ENCODE measurements at places on chromosomes 13 and 19. TPM values are rescaled to one million over a fixed set of nuclear protein-coding genes. Genes with fewer than 3 reads are reported as not detected.

ADAMTS10 gene
- 14.5 TPM for total RNA-seq

GRCh38 chr13:72960114-72960513 lies 98.7 kb upstream of the KLF5 start:
- DNase-seq: no peak

- no peak for DNase-seq
Observed at GRCh38 chr13:42260903-42261654, 10.9 kb upstream of the AKAP11 start.

DNA sequence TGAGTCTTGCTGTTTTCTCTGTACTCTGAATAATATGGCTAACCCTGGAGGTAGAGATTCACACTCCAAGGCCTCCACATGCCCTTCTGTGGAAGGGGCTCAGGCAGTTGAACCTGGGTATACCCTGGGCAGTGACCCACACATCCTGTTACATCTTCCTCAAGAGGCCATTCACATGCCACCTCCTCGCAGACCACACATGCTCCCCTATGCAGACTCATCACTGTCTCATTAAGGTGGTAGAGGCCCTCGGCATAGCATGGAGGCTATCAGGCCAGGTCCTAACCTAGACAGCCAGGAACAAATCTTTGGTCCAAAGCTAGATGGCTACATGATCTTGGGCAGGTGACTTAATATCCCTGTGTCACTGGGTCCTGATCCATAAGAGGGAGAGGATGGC lies 363.9 kb upstream of the ZNF507 start:
- DNase-seq: no peak

DNA sequence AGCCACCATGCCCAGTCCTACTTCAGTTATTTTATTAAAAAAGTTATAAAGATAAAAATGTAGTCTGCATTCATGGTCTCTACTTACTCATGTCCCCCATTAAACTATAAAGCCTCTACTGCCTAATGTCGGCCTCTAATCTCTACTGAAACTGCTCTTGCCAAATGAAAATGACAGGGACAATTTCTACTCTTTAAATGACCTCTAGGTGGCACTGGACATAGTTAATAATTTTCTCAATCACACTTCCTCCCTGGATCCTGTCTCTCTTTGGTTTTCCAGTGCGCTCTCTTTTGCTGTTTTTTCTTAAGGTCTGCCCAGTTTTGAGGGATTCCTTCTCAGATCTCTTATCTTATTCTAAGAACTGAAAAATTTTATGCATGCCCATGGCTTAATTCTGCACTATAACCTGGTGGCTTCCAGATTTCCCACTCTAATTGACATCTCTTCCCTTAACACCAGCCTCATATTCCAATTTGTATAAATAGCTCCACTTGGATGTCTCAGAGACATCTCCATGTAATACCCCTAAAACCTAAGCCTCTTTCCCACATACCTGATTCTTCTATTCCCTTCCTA lies 54.3 kb downstream of the MTMR6 start:
- peak; percentile 69 for DNase-seq

DNA sequence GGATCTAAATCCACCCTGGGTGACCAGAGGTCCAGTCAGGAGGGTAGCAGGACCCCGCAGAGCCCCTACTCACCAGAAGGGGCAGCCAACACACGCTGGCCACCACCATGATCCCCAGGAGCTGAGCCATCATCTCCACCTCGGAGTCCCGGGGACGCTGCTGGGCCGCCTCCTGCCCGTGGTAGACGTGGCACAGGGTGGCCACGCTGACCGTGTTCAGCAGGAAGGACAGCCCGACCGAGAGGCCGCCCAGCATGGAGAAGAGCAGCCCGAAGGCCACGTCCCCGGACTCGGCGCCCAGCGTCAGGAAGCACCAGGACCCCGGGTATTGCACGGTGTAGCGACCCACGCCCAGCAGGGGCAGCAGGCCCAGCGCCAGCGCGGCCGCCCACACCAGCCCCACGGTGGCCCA lies 6.9 kb downstream of the TBXA2R start:
- DNase-seq: no peak

GRCh38 chr19:16160943-16161560 lies 12.3 kb downstream of the CIB3 start:
- DNase-seq: no peak

GRCh38 chr13:25731037-25731436 lies 320.8 kb downstream of the SHISA2 start:
- no peak for DNase-seq

GRCh38 chr13:58018020-58018419 lies 386.5 kb downstream of the PCDH17 start:
- no peak for DNase-seq

ZNF653 gene
- total RNA-seq: 10.2 TPM

GRCh38 chr13:39955560-39955959 lies 300.1 kb downstream of the COG6 start:
- DNase-seq: no peak

SHC2 gene
- total RNA-seq: 14.3 TPM

GRCh38 chr13:72523049-72523448 lies 204.4 kb downstream of the MZT1 start:
- DNase-seq: no peak

FUT3 gene
- not detected for total RNA-seq

DNA sequence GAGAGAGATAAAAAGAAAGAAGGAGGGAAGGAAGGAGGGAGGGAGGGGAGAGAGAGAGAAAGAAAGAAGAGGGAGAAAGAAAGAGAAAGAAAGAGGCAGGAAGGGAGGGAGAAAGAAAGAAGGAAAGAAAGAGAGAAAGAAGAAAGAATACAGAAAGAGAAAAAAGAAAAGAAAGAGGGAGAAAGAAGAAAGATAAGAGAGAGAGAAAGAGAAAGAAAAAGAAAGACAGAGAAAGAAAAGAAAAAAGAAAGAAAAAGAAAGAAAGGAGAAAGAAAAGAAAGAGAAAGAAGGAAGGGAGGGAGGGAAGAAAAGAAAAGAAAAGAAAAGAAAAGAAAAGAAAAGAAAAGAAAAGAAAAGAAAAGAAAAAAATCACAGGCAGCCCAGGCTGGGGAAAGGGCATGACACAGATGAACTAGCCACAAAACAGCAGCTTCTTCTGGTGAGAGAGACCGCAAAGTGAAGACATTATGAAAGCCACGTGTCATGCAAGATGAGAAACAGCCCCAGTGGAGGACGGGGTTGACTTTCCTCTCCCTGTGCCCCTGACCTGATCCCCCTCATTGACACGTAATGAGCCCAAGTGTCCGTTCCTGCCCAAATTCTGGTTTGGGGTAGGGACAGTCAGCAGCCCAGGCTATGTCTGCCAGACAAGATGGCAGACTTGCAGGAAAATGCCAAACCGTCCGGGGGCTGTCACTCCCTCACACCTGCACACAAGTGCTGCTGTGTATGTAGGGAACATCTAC lies 102.1 kb downstream of the INSR start:
- DNase-seq: no peak

TTC9B gene
- not detected for total RNA-seq

- peak; percentile 42 for DNase-seq
Observed at GRCh38 chr13:97316390-97316789, 94.3 kb downstream of the MBNL2 start.

NLRP5 gene
- total RNA-seq: not detected

DNA sequence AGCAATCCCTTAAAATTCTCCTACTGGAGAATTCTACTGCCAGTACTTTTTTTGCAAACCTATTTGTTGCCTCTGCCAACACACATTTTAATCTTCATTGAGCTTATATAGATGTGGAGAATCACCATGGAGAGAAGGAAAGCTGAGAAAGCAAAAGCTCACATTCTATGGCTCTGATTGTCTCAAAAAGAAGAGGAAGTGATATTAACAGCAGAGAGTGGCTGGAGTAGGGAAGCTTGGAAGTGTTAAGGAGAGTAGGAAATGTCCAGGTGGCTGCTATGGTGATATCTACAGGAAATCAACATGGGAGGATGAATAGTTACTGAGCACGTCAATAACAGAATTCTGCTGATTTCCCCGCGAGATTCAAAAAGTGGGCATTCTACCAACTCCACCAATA lies 78.8 kb upstream of the TDRD3 start:
- no peak for DNase-seq

GRCh38 chr13:44652168-44652567 lies 76.0 kb upstream of the TSC22D1 start:
- no peak for DNase-seq

TNFSF13B gene
- not detected for total RNA-seq

DNA sequence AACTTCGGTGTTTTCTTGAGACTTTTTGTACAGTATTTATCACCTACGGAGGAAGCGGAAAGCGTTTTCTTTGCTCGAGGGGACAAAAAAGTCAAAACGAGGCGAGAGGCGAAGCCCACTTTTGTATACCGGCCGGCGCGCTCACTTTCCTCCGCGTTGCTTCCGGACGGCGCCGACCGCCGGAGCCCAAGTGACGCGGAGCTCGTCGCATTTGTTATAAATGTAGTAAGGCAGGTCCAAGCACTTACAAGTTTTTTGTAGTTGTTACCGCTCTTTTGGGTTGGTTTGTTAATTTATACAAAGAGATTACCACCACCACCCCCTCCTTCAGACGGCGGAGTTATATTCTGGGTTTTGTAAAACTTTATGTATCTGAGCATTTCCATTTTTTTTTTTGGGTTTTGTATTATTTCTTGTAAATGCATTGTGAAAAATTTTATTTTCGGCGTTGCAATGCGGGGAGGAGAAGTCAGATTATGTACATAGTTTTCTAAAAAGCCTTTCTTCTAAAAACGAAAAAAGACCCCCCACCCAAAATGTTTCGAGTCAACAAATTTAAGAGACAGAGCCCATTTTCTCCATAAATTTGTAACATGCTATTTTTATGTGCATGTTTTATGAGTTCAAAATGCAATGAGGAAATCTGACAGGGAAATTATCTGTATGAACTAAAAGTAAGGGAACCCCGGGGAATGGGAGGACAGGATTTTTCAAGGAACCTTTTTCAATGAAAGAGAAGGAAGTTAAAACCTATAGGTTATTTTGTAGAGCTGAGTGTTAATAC lies 2.3 kb downstream of the SOX1 start:
- DNase-seq: no peak

DNA sequence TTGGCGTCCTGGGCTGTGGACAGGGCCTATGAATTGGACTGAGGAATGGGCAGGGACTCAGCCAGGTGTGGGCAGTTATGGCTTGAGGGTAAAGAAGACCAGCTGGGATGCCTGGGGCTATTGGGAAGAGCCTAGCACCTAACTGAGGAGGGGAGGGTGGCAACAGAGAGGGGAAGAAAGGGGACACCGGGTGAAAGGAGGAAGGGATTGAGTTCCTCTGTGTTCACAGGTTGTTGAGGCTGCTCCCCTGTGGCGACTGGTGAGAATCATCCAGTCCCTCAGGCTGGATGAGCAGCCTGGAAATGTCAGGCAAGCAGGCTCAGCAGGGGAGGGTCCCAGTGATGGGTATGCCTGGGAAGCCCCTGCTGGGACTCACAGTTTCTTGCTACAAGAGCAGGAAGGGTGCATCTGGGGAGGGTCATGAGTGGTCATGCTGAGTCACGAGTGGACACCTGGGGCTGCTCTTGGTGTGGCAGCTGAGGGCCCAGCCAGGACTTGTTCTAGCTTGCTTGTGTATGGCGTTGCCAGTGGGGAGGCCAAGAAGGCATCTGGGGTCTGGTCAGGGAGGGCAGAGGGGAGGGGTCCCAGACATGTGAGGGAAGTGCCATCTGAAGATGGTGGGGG lies 1.4 kb downstream of the ZNF324 start:
- DNase-seq: no peak

GRCh38 chr19:41575998-41576397 lies at the start of gene CEACAM21:
Gene CEACAM21, plus strand, starts transcription at chr19:41576166. Its CDS starts 109 bp downstream, at chr19:41576275.
- DNase-seq: no peak

DNA sequence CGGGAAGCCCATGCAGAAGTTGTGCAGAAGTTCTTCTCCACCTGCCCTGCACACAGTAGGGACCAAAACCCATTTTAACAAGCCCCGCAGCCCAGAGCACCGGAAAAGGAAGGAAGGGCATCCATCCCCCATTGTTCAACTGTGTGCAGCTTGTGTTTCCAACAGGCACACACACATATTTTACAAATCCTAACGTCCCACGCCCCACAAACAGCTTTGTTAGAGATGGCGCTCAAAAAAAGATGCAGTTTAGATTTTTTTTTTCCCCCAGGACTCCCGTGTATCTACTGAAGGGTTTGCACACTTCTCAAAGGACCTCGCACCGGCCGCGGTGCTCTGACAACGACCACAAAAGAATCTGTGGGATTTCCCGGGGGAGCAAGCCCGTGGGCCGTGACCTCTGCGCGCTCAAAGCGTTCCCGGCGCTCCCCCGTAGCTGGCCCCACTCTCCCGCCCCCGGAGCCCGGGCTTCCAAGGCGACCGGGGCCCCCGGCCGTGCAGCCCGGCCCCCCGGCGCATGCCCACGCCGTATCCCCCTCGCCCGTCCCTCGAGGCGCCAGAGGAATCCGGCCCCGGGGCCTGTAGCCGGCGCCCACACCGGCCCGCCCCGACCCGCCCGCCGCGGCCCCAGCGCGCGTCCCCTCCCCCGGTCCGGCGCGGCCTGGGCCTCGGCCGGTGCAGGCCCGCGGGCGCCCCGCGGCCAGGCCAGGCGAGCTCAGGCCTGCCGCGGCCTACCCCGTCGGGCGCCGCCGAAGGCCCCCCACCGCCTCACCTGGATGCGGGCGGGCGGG lies 523 bp downstream of the ELAVL1 start:
- no peak for DNase-seq

- peak; percentile 53 for DNase-seq
Observed at GRCh38 chr19:48715681-48716171, 3.8 kb downstream of the MAMSTR start.

GRCh38 chr13:57437587-57437986 lies 194.0 kb upstream of the PCDH17 start:
- DNase-seq: no peak

- DNase-seq: no peak
Observed at GRCh38 chr13:68257111-68257842, 1027.1 kb upstream of the PCDH9 start.

DNA sequence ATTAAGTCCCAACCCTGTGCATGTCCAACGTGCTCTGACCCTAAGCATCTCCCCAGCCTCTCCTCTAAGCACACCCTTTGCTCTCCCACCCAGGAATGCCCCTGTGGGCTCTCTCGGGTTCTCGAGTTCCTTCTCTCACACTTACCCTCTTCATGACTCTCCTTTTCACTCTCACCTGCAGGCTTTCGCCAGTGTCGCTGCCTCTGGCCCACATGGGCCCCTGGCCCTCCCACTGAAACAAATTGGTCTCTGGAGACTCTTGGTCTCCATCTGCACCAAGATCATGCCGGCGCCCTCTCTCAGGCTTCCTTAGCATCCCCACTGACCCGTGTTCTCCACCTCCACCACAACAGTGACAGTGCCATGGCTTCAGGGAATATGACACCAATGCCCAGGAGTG lies 19.6 kb upstream of the SACS start:
- no peak for DNase-seq

DNA sequence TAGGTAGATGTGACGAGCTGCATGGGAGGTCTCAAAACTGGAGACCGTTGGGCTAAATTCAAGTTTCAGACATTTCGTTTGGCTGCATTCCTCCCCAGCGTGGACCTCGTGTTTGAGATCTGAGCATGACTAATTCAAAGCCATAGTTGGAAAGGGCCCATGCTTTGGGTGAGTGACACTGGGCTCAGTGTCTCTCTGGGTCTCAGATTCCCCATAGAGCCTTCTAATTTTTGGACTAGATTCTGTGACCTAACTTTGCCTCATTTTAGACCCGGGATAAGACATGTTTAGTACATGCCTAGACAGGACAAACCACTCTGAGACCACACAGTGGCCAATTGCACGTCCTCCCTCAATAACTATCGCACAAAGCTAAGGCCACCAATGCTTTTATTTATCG lies 16.6 kb downstream of the CKM start:
- DNase-seq: no peak

ZNF836 gene
- total RNA-seq: 3.1 TPM

RNF17 gene
- total RNA-seq: not detected

- no peak for DNase-seq
Observed at GRCh38 chr13:99321709-99322108, 14.5 kb upstream of the GPR183 start.
